ENCODE measurements at places on chromosomes 2 and 18.

GRCh38 chr2:155815851-155816250 lies 516.7 kb downstream of the NR4A2 start:
- DNase-seq = peak; percentile 42

GRCh38 chr2:97769711-97770110 lies 56.3 kb downstream of the ZAP70 start:
- DNase-seq = no peak

DNA sequence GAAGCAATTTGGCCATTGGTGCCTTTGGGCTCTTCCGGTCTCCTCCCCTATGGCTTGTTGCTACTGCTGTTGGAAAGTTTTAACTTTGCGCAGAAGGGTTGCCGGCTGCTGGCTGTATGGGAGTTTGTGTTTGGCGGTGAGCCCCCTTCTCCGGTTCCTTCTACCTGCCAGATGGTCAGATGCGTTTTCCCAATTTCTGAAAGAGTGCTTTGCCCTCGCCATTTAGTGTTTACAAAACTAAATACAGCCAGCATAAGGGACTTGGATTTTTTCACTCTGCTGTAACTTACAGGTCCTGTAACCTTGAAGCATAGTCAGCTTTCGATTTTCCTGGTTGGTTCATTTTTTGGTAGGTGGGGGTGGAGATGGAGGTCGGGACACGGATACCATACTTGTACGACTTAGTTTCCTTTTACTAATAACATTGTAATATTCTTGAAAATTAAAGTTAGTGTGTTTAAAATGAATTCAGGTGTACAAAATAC lies 604 bp downstream of the COQ10B start:
- no peak for DNase-seq

DNA sequence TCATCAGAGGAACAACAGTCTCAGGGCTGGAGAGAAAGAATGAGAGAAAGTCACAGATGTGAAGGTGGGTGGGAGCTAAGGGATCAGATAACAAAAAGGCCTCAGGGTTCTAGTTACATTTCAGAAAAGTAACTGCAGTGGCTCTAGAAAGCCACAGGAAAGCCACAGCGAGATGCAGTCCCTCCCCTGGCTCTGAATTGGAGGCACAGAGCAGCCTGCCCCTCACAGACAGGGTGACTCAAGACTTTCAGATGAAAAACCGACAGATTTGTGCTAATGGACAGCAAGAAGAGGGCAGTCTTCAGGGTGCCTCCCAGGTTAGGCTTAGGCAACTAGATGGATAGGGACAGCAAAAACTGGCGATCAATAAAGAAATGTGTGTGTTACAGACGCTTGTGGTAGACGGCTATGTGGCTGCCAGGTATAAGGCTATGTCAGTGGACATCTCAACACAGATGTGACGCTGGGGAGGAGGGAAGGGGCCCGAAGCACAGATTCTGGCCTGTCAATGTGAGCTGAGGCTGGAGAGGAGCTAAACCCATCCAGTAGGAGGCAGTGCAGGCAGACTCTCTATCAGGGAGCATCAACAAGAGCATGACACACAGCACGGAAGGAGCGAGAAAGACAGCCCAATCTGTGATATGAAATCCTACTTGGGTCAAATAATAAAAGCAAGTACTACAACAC lies 26.2 kb downstream of the UNC50 start:
- DNase-seq = no peak

- no peak for DNase-seq
Observed at GRCh38 chr2:100674666-100675065, 111.9 kb downstream of the PDCL3 start.

GRCh38 chr2:195662138-195662537 lies 5.1 kb downstream of the SLC39A10 start:
- DNase-seq = no peak

DNA sequence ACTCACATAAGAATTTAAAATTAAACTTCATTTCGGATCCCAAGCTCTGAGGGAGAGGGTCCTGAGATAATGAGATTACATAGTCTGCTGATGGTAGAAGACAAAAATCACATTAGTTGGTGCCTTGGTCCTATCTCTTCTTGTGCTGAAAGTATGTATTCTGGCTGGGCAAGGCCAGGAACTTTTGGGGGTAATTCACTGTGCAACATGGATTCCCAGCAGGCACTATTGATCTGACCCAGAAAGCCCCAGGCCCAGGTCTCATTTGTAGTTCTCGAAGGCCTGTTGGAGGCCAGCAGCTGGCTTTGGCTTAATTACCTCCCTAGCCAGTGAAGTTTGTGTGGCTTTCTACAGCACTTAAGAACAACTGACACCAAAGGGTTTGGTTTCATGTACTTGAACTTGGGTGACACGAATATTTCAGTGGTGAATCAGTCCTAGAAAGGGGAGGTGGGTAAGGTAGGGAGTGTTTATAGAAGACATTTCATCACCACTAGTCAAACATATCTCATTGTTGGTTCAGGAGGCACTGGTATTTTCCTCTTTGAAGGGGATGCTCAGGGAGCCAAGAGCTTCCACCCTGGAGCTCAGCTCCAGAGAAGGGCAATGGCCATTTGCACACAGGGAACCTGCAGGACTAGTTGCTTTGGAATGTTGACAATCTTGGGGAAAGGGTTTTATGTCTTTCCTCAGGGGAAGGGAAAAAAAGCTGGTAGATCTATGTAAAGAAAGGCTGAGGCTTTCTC lies 217.8 kb downstream of the OSR1 start:
- DNase-seq = no peak

GRCh38 chr2:85747441-85747840 lies 6.3 kb upstream of the ATOH8 start:
- DNase-seq = no peak

- no peak for DNase-seq
Observed at GRCh38 chr18:9871244-9871746, 14.5 kb upstream of the TXNDC2 start.

- peak; percentile 80 for DNase-seq
Observed at GRCh38 chr2:191020742-191021381, 6.9 kb upstream of the STAT1 start.

DNA sequence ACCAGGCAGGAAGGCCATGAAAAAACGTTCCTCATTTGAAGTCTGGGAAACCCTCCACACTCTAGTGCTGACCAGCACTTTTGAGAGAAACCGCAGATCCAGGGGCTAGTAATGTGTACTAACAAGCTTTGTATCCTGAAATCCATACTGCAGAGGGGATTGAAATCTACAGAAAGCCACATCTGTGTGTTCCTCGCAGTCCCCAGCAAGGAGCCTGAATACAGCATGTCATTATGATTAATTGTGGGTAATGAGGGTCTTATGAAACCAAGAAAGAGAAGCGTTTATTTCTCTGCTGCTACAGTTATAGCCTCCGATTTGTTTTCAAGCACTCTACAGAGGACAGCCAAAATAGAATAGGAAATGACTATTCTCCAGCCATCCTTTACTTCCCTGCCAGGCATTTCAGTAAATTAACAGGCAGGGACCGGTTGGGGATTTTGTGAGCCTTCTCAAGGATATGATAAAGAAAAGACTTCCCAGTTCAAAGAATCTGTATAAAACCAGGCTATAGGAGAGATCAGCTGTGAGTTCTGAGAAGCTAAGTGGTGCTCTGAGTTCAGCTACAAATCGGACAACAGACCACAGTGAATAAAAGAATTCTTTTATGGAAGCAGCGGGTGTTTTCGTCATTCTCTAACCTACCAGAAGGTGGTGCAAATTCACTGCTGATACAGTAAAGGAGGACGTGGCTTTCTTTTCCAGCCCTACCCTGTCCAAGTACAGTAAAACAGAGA lies 133.4 kb downstream of the INSIG2 start:
- peak; percentile 64 for DNase-seq

GRCh38 chr2:173048897-173049661 lies 26.6 kb upstream of the MAP3K20 start:
- DNase-seq = peak; percentile 74

DNA sequence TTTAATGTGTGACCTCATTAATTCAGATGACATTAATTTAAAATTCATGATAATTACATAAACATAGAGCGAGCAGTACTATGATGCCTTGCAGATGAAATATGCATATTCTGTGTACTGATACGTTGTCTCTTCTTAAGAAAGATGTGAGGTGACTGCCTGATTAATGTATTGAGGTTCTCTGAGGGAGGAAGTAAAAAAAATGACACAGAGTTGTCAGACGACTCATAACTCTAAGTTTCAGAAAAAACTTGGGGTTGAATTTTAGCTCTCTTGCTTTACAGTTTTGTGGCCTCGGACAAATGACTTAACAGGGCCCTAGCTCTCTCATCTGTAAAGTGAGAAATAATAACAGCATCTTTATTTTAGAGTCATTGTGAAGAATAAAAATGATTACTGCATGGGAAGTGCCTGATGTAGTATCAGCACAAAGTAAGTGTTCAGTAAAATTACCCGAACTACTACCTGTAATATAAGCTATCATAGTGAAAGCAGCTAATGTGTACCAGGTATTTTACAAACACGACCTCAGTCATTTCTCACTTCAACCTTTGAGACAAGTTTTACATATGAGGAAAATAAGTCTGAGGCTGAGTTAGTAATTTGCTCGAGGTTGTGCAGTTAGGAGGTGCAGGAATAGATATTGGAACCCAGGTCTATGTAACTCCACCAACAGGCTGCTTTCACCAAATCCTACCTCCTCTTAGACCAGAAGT lies 65.3 kb downstream of the ALK start:
- no peak for DNase-seq

DNA sequence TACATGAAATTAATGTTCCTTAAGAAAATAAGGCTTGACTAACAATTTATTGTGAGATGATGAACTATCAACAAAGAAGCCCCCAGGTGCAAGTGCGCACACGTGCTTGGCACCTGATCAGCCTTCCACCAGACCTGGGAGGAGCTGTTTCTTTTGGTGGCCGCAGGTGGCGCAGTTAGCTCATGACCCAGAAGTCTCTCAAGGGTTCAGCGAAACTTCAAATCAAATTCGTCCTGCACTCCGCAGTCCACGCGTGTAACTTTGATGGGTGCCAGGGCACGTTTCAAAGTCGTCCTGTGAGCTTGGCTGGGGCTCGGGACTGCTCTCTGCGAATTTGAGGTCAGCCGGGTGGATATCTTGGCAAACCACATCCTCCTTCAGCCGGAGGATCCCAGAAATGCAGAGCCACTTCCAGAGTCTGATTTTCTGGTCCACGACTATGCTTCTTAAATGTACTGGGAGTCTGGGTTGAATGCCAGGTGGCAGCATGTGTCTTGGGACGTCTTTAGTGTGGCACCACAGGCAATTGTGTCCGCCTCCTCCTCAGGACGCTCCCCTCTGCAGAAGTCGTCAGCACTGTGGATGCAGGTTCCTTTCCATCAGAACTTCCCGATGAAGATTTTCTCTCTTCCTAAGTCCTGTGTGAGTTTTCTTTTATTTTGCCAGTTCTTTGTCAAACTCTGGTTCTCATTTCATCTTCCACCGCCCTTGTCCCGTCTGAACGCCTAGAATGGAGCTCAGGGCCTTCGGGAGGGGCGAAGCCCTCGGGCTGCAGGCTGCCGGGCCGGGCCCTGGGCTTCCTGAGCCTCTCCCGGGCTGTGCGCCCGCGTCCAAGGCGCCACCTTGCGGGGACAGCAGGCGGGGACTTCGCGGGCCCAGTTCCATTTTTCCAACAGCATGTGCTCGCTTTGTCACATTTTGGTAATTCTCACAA lies 61.3 kb upstream of the RAPGEF4 start:
- DNase-seq = no peak

DNA sequence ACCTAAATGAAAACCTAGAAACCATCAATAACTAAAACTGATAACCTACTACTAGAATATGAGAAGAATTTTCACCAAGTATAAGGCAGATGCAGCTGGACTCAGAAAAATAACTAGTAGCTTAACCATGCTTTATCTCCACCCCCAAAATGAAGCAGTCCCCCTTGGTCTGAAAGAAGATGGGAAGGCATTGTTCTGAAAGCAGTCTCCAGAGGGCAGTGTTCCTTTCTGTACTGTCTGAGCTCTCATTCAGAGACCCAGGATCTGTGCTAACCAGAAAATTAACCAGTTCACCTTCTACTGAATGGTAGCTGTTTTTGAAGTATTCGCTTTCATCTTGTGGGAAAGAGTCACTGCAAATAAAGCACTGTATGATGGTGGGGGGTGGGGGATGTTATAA lies 273.0 kb downstream of the PDE11A start:
- peak; percentile 27 for DNase-seq

- DNase-seq = no peak
Observed at GRCh38 chr2:134790487-134790886, 47.9 kb upstream of the ACMSD start.

DNA sequence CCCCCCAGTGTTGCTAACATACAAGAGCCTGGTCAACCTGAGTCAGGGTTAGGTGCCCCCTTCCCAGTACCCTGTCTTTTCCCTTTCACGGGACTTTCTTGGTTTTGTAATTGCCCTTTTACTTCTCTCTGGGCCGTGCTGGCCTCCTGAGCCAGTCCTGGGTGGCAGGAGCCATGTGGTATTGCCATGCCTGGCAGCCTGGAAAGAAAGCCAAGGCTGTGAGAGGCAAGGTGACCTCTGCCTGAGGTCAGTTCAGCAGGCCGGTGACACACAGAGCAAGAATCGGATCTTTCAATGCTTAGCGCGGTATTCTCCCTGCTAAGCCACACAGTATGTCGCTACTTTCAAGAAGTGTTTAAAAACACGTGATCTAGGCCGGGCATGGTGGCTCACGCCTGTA lies 52.3 kb downstream of the C18orf63 start:
- no peak for DNase-seq

DNA sequence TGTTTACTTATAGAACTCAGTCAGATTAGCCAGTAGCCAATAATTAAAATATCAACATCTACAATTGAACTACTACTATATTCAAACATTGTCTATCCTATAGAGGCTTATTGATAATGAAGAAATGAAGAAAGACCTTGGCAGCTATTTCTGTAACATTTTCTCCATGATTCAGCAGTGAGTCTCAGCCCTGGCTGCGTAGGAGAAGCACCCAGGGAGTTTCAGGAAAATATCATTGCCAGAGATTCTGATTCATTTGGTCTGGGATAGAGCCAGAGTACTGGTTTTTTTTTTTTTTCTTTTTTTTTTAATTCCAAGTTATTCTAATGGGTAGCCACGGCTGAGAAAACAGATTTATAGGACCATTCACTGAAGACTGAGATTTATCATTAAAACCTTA lies 404.8 kb downstream of the TXNL1 start:
- no peak for DNase-seq

- DNase-seq = no peak
Observed at GRCh38 chr2:238024986-238025385, 35.8 kb upstream of the SCLY start.

- no peak for DNase-seq
Observed at GRCh38 chr2:55045780-55046179, 4.5 kb downstream of the RTN4 start.

GRCh38 chr18:35807811-35808335 lies 164.6 kb upstream of the RMP24 start:
- no peak for DNase-seq

- DNase-seq = peak; percentile 49
Observed at GRCh38 chr2:177394594-177394973, 2.0 kb downstream of the AGPS start.

DNA sequence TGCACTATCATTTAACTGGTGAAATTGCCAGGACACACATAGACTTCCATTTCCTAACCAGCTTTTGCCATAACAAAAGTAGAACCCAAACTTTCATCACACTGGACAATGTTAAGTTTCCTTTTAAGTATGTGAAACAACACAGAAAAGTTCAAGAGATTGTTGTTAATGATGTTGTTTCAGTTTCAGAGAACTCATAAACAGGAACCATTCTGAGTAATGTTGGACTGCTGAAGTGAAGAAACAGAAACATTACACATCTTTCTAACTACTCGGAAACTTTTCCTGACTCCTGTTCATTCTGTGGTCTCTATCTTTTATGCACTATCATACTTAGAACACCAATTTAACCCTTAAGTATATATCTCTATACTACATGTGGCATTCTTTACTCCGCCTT lies 179.2 kb downstream of the RIT2 start:
- DNase-seq = no peak

GRCh38 chr2:54815148-54815539 lies 91.7 kb downstream of the EML6 start:
- DNase-seq = no peak

GRCh38 chr2:124269348-124269747 lies 244.3 kb downstream of the CNTNAP5 start:
- DNase-seq = no peak

All from AML-193 (cell line).